GM04504 (cell line): ENCODE measurements at places on chromosomes 11 and 22.

DNA sequence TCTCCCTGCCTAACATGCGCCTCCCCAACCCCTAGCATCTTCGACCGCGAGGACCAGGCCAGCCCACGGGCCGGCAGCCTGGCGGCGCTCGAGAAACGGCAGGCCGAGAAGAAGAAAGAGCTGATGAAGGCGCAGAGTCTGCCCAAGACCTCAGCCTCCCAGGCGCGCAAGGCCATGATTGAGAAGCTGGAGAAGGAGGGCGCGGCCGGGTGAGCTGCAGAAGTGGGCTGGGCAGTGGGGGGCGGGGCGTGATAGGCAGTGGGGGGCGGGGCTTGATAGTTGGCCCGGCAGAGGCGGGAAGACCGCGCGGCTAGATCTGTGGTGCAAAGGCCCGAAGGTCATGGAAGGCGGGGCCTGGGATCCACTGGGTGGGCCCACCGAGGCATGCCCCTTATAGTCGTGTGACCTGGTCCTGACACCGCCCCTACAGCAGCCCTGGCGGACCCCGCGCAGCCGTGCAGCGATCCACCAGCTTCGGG is 8.7 kb downstream of the SELENOM start:
- no peak for DNase-seq

DNA sequence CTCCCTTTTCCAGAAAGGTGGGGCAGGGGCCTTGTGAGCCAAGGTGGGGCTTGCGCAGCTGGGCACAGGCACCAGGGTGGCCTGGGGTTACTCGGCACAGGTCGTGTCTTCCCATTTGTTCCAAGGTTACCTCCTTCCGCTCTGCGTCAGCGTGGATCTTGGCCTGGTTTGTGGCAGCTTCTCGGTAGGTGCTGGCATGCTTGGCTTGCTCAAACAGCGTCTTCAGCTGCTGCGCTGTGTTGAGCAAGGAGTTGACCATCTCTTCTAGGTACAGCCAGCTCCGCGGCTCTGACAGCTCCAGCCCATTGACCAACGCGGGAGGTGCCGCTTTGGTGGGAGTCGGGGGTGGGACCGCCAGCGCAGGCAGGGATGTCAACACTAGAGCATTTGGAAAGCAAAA is 20.6 kb downstream of the DEAF1 start:
- no peak for DNase-seq

DNA sequence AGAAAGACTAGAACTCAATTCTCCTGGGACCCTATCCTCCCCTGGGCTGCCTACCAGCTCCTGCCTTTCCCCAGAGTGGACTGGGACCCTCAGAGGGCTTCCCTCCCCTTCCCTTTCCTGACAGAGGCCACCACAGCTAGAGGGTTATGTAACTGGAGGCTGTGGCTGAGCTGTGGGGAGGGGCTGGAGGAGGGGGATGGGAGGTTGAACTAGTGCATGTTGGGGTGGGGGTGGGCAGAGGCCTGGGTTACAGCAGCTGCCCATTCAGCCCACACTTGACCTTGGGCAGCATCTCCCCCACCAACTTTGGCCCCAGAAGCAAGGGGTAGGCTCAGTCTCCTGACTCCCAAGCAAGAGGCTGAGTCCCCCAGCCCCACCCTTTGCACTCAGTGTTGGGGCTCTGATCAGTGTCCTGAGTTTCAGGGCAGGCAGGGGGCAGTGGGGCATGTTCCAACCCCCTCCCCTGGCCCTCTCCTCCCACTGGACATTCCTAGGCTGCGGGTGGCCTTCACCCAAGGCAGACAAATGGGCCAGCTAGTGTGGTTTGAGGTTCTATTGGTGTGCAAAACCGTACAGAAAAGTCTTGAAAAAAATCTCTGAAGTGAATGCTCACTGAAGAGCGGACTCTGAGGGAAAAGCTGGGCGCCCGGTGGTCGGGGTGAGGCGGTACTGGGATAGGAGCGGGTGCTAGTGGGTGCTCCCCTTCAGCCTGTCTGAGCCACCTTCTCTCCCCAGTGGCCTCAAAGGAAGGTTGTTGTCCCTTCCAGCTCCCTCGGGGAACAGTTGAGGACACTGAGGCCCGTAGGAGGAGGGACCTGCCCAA is 3.8 kb downstream of the KCNC1 start:
- DNase-seq: no peak

DNA sequence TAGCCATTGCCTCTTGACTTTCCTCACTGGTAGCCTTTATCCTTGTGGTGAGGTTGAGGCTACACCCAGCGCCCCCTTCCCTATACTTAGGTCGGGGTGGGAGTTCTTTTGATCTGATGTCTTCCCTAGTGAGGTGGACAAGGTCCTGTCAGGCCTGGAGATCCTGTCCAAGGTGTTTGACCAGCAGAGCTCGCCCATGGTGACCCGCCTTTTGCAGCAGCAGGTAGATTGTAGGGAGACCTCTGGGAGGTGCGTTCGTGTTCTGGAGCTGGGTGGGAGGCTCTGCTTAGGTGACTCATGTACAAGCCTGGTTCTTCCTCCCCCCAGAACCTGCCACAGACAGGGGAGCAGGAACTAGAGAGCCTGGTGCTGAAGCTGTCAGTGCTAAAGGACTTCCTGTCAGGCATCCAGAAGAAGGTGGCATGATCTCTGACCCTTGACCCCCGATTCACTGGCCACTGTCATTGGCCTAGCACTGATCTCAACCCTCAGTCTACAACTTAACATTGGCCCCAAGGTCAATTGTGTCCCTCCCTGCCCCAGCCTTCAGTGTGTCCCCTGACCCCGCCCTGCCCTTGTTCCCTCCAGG is 4.9 kb downstream of the INPPL1 start:
- no peak for DNase-seq

DNA sequence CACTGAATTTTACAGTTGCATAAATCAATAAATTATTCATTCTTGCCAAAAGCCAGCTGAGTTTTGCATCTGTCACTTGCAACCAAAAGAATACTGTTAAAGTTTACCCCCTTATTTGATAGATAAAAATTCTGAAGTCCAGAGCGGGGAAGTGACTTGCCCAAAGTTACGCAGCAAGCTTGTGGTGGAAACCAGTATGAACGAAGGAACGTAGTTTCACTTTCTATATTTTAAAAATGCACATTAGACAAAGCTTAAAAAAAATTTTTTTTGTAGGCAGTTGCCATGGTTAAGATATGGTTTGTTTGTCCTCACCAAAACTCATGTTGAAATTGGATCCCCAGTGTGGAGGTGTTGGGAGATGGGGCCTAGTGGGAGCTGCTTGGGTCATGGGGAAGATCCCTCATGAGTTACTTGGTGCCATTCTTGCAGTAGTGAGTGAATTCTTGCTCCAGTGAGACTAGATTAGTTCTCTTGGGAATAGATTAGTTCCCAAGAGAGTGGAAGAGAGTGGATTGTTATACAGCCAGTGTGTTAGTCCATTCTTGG is 46.3 kb upstream of the SEZ6L start:
- no peak for DNase-seq

- DNase-seq: no peak
These were observed 4.3 kb downstream of the IGSF22 start for GRCh38 chr11:18721561-18722292.

GRCh38 chr11:70504246-70505020 is 106.1 kb downstream of the CTTN start:
- no peak for DNase-seq

- no peak for DNase-seq
These were observed 31.5 kb downstream of the TRMU start for GRCh38 chr22:46366801-46367706.

DNA sequence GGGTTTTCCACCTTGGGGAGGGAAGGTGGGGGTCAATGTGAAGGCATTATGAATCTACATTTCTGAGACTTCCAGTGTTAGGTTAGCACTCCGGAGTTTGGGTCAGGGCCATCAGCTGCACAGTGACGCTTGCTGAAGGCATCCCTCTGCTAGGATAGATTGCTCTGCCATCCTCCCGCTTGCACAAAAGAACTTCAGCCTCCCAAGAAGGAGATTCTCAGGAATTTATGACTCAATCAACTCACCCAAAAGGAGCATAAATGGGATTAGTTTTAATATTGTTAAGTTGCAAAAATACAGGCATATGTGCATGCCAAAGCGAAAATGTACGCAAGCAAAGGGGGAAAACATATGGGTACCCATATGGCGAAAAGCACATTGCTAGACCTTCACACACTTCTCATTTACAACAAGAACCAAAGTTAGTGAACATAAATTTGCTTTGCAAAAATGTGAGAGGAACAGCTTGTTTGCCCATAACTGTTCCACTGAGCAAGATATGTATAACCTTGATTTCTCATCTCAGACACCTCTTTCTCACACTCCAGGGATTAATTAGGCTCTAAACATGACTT is 1013.0 kb downstream of the OPCML start:
- peak; percentile 42 for DNase-seq

GRCh38 chr22:22866381-22867111 is 21.1 kb upstream of the IGLL5 start:
- DNase-seq: no peak
